Hematopoietic multipotent progenitor cell treated with erythropoietin and hydrocortisone succinate and interleukin-3 and kit ligand, for 4 days (in vitro differentiated cells): ENCODE measurements at places on chromosomes 7 and 10.
A peak's percentile ranks its signal among the peaks of the same experiment; 100 is the strongest.

- peak; percentile 40 for DNase-seq
Observed at GRCh38 chr10:78175444-78176015, 141.9 kb downstream of the RPS24 start.

- DNase-seq, result no peak
Observed at GRCh38 chr7:46387646-46388045, 466.6 kb upstream of the IGFBP3 start.

DNA sequence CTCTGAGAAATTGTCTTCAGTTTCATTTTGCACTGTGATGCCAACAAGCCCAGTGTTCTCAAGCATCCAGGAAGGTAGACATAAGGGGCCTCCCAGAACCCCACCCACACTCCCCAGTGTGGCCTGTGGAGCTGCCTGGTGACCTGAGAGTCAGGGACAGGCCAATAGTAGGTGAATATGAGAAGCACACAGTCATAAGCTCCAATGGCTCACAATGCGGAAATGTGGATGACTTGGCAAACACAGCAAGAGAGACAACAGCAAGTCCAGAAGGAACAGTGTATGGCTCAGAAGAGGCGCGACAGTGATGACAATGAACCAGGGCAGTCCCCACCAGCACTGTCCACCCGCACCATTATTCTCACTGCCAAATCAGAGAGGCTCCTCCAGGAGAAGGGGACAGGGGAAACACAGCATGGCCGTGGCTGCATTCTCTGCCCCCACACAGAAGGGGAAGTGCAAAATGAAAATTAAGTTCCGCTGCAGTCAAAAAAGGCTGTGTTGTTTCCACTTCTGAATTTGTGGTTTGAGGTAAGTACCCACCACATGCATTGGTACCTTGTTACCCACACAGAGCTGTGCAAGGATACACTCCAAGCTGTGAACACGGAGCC, 419.8 kb downstream of the GRID1 start:
- DNase-seq, result peak; percentile 12

GRCh38 chr7:2559283-2559950, 638 bp downstream of the IQCE start:
- peak; percentile 54 for DNase-seq

- no peak for DNase-seq
Observed at GRCh38 chr7:84274029-84274638, 79.5 kb upstream of the SEMA3A start.

DNA sequence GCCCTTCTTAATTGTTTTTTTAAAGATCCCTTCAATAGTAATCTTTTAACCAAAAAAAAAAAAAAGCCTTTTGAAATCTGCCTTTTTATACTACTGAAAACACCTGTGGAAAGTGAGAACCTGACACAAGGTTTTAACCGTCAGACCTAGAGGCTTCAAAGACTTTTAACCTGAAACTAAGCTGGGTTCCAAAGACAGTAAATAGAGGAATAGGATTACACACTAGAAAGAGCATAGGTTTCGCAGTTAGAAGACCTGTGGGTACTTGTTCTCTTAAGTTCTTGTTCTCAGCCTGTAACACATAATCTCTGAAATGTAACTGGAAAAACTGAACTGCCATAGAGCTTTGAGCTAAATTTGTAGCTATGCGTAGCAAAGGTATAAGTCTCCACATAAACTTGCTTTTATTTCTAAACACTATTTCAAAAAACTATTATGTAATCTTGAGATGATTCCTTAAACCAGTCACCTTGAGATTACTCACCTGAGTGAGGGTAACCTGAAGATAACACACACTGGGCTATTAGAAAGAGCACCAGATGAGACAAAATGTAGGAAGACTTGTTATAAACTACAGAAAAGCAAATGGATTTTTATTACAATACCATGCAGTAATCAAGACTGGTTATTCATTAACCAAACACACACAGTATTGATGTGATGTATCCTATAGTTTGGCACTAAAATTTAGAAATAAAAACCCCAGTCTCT, 196.6 kb upstream of the FRMD4A start:
- DNase-seq, result no peak

DNA sequence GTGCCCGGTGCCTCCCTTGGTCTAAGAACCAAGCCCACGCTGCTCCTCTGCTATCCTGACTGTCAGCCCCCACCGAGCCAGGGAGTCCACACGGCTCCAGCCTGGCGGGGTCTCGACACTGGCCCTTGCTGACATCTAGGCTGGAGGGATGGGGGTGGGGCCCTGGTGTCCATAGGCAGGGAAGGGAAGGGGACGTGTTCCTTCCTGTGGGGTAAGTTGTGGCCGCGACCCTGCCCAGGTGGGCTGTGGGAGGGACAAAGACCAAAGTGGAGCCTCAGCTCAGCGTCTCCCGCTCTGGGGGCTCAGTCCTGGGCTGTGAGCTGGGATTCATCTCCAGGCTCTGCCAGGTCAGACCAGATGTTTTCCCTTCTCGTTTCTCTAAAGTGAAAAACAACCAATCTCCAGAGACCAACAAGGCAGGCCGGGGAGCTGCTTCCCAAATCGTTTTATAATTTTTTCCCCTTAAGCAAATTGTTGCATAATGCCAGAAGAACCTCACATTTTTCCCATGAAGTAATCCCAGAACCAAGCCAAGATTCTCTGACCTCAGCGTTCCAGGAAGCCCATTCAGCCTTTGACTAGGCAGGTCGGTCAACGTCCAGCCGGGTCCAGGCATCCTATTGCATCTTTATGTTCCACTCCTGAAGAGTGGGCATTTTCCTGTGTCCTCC, 101.2 kb downstream of the RGS10 start:
- no peak for DNase-seq

DNA sequence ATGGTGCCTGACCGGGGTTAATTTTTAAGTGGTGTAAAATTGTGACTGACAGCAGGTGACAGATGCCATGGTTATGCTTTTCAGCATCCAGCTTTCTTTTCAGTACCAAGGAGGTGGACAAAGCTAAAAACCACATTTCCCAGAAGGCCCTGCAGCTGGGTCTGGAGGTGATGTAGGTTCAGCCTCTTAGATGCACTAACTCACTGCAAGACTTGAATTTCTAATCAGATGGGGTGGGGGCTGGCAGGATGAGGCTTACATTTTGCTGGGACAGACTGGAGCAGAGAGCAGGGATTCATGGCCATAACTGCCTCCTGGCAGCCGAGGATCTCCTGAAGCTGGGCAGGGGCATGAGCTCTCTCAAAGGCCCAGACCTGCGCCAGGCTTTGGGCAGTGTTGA, 52.4 kb downstream of the PDIA4 start:
- DNase-seq, result no peak

DNA sequence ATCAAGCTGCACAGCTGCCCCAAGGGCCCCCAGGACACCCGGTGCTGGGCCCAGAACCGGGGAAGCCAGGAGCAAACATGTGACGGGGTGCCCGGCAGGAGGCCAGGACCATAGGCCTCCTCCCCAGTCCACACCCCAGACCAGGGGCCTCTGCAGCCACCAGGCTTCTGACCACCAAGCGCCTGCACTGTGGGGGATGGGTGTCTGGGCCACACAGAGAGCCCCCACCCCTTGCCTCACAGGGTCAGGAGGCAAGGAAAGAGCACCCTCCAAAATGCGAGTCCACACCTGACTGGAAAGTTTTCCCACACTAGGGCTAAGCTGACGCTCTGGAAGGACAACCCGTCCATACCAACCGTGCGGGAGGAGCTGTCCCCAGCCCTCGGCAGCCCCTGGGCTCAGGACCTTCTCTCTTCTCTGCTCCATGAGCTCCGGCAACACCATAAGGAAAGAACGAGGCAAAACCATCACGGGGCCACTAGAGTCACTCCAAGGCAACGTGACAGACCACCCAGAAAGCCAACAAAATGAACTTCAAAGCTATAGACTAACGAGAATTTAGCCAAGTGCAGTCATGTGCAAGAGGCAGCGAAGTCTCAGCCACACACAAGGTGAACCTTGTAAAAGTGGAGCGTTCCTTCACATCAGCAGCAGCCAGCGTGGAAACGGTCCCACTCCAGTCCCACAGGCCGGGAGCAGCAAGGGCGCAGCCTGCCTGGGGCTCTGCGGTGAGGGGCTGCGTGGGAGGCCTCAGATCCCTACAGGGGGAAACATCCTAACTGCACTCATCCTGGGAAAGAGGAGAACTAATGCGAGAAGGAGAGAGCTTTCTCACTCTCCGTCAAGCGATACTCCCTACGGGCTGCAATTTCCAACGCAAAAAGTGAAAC, 5.1 kb downstream of the STK32C start:
- no peak for DNase-seq

DNA sequence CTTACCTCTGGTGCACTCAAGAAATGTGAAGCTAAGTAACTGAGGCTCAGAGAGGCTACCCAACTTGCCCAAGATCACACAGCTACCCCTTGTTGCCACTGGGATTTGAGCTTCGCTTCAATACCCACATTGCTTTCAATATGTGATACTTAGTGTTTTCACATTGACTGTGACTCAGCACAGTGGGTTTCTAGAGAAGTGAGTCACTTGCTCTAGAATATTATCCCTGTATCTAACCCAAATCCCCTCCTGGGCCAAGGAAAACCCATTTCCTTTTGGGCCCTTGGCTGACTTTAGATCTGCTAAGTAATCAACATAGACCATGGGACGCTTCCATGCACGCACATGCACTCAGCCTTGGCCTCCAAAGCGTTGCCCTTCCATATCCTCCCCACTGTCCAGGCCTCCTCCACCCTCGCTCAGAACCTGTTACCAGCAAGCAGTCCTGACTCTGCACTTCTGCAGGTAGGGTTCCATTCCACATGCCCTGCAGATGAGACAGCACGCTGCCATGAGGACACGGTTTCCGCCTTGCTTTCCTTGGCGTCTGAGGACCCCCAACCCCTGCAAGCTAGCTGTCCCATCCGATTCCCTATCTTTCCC, 87.7 kb upstream of the CHST15 start:
- DNase-seq, result no peak

GRCh38 chr10:14325325-14325955, 5.3 kb downstream of the FRMD4A start:
- DNase-seq, result peak; percentile 61

DNA sequence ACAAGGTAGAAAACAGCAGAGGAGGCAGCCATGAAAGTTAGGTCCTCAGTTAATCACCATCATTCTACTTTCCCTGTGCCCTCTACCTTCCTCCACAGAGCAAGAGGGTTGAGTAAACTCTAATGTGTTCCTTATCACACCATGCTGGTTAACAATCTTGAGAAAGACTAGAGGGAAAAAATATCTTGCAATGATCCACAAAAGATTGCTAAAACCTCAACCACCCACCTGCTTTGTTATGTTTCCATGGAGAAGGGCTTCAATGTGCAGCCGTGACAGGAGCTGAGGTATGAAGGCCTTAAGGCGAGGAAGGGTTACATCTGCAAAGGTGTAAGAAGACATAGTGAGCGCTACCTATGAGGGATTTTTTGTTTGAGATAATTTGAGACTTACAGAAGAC, 103.9 kb downstream of the IDE start:
- peak; percentile 33 for DNase-seq

- DNase-seq, result no peak
Observed at GRCh38 chr7:22348379-22348778, 8.6 kb downstream of the RAPGEF5 start.

DNA sequence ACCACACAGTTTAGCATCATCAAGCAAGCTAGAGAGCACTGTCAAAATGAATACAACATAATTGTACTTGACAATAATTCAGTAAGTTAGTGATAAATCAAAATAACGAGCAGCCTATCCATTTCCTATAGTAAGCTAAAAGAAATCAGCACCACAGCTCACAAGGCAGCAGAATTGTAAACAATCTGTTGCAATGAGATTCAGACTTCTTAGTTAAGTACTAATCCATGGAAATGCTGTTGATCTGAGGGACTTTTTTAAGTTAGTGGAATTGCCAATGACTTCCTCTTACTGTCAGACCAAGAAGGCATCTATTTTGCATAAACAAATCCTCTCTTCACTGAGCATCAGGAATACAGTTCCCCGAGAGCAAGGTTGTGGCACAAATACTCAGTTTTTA, 136.6 kb upstream of the CCDC6 start:
- DNase-seq, result no peak

- DNase-seq, result no peak
Observed at GRCh38 chr10:73803680-73804286, 7.6 kb downstream of the NDST2 start.

DNA sequence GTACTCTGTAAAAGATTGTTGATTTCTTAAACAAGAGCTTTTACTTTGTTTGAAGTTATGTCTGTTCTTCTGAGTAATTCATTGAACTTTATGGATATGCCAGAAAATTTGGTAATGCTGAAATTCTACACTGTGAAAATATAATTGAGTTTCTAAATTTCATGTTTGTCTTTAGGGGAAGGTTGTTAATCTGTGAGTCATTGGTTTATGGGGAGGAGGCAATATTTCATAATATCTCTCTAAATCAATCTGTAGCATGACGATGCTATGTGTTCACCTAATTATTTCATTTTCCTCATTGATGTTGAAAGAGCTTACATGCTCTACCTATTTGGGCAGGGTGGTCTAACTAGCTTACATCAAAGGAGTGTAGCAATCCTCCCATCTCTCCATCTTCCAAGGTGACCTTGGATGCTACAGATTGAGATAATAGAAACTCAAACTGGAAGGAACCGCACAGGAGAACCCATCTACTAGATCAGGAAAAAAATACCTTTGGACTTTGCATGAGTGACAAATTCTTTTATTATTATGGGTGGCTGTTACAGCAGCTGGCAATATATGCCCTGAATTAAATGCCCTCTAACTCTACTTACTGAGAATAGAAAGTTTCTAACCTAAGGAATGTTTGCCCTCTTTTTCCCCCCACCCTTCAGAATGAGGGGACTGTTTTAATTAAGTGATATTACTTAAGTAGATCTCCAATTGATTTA, 8.4 kb upstream of the SNX13 start:
- DNase-seq, result no peak

GRCh38 chr10:48462482-48463020, 142.3 kb downstream of the ARHGAP22 start:
- DNase-seq, result no peak

DNA sequence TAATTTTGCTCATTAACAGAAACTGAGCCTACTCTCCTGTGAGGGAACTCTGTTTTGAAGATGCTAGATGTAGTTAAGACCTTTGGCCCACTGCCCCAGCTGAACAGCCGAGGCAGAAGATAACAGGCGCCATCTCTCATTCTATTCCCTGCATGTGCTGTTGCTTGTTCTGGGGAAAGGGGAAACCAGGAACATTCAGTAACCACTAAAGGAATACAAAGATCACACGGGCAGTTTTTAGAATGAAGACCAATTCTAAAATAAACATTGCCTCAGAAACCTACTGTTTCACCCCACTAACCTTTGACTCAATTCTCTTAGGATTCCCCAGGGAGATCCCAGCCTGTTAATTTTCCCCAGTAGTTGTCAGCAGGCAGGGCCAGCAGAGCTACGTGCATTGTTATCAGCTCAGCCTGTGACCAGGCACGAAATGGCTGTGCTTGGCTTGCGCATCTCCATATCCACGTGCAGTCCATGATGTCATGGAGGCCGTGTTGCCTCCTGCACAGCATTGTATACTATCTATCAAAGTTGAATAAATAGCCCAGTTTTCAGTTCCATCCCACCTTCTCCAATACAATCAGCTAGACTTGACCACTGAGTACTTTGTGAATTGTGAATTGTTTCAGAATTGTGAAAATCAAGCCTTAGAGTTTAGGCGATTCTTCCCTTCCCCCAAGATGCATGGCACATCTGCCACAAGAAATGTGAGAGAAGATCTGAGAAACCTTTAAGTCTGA, 36.0 kb downstream of the ANK3 start:
- DNase-seq, result no peak
